Stimulated activated naive CD8-positive, alpha-beta T cell treated with anti-CD3 and anti-CD28 coated beads, Interleukin-15, amount 100 ng/mL, for 72 hours (primary cell): ENCODE measurements at places on chromosomes 3 and 15.

DNA sequence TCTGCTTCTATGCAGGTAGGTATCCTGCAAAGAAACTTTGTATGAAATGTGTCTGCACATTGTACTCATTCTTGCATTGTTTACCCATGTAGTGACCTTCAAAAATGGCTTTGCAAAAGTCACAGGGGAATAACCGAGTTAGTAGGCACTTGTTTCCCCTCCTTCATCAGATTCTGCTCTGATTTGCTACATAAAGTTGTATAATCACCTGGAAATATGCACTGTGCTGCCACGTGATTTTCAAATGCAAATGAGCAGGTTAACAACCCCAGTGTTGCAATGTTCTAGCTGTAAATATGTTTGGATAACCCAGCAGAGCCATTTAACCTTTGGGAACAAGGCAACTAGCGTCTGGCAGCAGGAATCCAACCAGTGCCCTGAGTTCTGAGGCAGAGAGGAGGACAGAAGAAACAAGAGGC is at the start of gene KNG1:
KNG1 (plus strand) TSS at position 321 of the 419 bp plus-strand sequence. CDS start 184 bp downstream, outside the sequence.
- no peak for DNase-seq

DNA sequence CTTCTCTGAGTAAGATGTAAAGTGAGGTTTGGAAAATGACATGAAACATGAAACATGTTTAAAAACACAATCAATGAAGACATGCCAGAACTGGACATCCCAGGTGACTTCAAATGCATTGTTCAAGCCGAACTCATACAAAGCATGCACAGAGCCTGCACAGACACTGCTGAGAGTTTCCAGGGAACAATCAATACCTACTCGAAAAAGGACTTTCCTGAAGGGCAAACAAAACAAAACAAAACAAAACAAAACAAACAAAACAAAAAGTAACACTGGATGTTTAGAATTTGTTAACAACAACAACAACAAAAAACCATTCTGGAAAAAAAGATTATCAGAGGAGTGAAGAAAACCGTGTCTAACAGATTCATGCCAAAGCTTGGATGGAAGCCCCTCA is 10.5 kb upstream of the TM4SF19 start:
- DNase-seq, result no peak

DNA sequence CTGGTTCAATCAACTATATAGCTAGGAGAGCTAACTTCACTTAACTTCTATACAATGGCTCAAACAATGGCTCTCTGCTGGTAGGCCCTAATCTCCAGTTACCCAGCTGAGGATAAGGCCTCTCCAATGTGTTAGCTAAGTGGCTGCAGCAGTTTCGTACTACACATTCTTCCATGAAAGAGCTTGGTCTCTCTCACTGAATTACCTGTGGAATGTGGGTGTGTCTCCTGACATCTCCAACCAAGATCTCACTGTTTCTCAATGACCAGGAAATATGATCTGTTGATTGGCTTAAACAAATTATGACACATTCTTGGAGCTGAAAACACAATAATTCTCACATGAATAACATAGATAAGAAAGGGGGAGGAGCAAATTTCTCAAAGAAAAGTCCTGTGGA is 169.8 kb upstream of the ROBO1 start:
- DNase-seq, result no peak

GRCh38 chr3:5186089-5186857 is 1.2 kb upstream of the EDEM1 start:
- DNase-seq, result no peak

DNA sequence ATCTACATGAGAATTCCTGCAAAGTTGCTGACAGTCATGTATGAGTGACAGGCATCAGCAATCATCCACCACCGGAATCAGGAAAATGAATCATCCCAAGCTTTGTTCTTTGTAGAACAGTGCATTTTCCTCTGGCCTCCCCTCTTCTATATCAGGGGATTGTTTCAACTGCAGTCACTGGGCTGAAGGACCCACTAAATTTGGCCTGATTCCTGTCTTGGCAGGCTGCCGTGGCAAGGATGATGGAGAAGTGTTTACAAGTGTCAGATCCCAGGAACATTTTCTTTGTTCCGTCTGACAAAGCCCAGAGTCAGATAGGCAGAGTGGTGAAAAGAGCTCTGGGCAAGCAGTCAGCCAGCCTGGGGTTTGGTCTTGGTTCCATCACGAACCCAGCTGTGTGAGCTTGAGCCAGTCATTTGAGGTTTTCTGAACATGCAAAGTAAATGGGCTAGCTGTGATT is 175.1 kb upstream of the TSC22D2 start:
- DNase-seq, result no peak

DNA sequence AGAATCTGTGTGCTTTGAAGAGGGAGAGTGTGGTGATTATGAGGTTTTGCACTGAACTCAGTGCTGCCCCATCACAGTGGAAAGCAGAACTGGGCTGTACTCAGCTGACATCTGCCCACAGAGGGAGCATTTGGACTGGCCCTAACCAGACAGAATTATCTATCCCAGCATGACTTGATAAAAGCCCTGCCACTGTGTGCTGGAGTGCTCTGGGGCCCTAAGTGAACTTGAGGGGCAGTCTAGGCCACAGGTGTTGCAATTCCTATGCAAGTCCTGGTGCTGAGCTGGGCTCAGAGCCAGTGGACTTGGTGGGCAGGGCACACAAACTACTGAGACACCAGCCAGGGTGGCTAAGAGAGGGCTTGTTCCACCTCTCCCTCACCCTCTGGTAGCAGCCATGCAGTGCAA is 269.2 kb upstream of the CTNNB1 start:
- DNase-seq, result no peak

DNA sequence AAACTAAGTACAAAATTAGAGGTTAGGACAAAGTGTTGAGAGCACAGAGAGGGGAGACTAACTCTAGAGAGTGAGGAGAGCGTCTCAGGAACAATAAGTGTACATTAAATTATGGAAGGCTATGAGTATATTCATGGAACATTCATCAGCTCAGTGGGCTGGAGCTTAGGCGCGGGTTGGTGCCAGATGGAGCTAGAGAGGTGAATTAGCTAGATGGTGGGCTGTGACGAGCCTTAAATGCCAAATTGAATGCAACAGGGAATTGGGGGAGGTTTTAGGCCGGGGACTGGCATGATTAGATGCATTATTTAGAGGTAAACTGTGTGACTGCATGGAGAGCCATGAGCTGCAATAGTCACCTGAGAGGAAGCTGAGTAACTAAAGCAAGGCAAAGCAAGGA is 97.1 kb downstream of the TMEM108 start:
- DNase-seq, result no peak

DNA sequence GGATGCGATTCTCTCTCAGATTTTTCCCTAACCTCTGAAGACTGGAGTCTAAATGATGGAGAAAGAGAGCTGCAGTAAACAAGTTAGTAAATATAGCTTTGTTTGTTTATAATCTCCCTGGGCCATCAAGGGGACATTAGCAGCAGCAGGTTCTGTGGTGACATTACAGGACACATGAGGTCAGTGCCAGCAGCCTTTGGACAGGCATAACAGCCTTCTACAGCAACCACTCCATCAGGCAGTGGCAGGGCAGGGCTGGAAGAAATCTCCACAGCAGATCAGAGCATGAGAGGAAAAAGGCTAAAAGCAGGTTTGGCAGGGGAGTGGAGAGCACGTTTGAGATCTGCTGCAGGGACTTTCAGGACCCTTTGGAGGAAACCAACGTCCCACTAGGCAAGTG is 127.6 kb upstream of the ACP3 start:
- no peak for DNase-seq

DNA sequence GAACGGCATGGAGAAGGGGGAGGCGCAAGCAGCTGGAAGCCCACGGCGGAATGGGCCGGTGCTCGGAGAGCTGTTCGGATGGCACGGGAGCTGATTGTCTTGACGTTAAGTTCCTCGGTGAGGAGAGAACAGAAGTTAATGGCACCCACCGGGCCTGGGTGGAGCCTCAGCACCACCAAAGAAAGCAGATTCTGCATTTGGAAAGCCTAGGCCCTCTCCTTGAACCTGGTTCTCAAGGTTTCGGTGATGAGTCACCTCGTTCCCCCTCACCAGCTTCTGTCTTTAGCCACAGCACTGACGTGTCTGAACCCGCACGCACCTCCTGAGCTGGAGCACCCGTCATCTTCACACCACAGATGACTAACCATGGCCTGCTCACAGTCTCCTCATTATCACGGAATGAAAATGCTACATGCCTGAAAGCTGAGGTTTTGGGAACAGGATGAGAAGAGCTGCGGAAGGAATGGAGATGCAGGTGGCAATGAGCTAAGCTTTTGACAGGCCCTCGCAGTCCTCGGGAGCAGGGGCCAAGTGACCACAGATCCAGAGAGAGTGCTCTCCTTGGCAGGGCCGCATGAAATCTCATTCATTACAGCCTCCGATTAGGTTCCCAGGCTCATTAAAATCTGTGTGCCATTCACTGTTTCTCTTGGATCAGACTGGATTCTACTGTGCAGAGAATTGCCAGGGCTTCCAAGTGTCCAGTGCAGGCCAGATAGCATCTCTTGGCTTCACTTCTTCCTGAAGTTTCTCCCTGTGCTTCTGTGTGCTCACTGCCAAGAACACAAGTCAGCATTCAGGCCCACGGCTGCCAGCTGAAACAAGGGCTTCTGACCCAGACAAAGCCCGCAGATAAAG is 96.3 kb upstream of the DLG1 start:
- DNase-seq, result peak; percentile 25

DNA sequence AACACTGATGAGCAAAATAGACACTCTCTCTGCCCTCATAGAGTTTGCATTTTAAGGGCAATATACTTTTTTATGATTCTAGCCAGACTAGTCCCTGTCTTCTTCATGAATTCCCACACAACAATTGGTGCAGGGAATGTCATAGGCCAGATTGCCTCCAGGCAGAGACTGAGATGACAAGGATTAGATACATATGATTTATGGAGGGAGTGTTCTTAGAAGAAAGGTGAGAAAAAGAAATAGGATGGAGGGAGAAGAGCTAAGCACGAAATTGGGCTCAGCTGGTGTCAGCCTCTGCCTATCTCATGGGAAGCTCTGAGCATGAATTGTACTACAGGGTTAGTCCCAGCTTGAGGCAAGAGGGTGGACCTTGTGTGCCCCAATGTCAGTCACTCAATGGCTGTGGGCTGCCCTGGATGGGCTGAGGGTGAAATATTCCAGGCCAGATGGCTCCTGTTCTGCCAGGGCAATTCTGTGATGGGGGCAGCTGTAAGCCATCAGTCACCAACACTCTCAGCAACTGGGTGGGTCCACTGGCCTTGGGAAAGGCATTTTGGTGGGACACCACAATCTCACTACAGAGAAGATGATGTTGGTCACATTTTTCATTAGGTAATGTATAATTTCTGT is 31.1 kb downstream of the EIF1B start:
- no peak for DNase-seq

DNA sequence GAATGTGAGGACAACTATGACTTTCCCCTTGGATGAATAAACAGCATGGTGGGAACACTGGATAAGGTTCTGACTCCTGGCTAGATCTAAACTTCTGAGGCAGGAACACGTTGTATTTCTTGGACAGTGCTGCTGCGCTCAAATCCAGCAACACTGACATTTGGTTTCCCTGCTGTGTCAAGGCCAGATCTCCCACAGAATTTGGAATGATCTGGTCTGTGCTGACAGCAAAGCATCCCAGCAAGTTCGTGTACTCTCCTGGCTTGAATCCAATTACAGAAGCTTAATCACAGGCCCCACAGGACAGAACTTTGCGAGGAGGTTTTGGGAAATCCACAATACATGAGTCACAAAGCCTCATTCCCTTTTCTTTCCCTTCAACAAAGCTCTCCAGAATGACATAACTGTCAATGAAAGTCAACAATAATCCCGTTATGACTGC is 92.5 kb downstream of the ADAMTS9 start:
- no peak for DNase-seq

- DNase-seq, result no peak
Observed at GRCh38 chr3:93931597-93932229, 42.0 kb downstream of the PROS1 start.

DNA sequence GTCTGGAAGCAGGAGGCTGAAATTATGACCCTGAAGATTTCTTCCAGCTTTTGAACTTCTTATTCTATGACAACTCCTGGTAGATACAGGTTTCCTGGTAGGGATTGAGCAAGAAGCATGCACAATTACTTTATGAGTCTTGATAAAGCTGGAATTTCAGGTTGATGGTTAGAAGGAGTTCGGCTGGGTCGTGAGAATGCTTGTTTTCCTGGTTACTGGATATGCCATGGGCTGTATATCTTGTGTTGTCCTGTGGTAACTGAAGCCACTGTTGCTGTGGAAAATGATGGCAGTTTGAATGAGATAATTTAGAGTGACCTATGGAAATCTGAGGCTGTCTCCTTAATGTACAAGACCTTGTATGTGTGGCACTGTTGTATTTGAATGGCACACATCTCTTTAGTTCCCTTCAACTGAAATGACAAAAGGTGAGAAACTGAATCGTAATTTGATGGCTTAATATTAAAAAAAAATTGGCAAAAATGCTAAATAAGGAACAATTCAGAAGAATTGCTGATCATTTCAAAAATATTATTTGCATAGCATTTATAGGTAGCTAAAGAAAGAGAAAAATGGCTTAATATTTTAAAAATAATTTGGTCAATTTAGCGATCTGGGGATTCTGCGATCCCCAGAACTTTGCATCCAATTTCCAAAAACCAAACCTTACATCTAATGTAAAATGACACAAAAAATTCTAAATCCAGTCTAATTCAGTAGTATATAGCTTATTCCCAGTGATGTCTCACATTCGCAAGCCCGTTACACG is 1.1 kb upstream of the UBE2E1 start:
- DNase-seq, result no peak

DNA sequence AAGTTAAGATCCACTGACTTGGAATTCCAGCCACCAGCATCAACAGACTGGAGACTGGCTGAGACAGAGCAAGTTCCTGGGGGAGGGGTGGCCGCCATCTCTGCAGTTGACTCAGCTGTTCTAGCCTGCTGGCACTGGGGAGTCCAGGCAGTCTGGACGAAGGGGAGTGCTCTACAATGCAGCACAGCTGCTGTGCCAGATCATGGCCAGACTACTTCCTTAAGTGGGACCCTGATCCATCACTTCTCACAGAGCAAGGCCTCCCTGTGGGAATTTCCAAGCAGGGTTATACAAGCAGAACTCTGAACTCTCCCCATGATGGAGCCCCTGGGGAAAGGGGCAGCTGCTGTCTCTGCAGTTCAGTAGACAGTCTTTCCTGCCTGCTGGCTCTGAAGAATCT is 35.2 kb downstream of the PYGO1 start:
- no peak for DNase-seq

GRCh38 chr3:134315286-134316106 is 58.8 kb downstream of the AMOTL2 start:
- DNase-seq, result no peak

GRCh38 chr3:123372686-123373473 is 76.0 kb downstream of the ADCY5 start:
- DNase-seq, result no peak
